ENCODE measurements at places on chromosomes 1 and 21.

DNA sequence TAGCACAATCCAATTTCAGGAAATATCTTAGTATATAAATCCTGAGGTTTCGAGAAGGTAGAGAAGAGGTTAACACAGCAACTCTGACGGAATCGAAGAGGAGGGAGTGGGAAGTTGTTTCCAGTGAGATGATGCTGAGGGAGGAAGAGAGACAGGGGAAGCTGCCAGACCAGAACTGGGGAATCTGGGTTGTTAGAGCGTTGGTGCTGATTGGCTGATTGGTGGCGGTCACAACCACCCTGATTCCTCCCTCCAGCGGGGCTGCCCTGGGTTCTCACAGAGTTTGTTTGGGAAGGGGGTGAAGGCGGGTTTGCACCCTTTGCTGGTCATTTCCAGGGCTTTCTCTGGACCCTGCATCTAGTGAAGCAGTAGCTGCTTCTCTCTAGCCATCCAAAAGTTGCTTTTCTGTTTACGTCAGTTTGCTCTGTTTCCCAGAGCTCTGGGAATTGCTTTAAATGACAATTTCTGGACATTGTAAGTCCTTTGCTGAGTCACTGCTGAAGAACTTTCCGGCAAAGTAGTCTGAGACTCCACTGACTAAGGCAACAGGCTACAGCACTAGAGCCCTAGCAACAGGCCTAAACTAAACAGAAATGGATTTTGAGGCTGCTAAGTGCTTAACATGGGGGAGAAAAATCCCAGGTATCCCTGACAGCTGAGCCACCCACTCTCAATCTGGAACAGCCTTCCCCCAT lies 90.1 kb downstream of the TENT5C start:
- DNase-seq = no peak

DNA sequence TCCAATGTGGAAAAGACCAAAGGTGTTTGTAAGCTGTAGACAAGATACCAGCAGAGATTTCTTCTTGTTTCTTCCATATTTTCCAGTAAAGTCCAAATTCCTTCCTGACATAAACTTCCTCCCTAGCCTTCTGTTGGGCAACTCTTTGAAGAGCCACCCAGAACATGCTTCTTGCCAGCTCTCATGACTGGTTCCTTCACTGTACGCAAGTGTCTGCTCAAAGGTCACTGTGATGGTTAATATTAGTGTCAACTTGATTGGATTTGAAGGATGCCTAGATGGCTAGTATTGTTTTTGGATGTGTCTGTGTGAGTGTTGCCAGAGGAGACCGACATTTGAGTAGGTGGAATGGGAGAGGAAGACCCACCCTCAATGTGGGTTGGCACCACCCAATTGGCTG lies 416.6 kb upstream of the RUNX1 start:
- no peak for DNase-seq

- no peak for DNase-seq
These were observed 201.5 kb downstream of the NTNG1 start for GRCh38 chr1:107342316-107342715.

DNA sequence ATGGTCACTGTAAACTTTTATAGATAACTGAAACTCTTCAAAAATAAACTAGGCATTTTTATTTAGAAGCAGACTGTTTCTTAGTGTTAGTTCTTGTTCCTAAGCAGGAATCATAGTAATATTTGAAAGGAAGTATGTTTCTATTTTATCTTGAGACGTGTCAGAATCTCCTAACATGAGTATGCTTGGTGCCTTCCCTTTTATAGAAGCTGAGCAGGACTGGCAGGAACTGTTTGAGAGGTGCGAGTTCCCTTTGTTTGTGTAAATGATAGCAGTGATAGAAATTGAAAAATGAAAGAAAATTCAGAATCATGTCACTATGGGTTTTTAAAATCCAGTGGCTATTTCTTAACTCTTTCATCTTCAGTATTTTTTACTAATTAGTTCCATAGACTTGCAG lies 56.9 kb downstream of the LRRC8D start:
- no peak for DNase-seq

DNA sequence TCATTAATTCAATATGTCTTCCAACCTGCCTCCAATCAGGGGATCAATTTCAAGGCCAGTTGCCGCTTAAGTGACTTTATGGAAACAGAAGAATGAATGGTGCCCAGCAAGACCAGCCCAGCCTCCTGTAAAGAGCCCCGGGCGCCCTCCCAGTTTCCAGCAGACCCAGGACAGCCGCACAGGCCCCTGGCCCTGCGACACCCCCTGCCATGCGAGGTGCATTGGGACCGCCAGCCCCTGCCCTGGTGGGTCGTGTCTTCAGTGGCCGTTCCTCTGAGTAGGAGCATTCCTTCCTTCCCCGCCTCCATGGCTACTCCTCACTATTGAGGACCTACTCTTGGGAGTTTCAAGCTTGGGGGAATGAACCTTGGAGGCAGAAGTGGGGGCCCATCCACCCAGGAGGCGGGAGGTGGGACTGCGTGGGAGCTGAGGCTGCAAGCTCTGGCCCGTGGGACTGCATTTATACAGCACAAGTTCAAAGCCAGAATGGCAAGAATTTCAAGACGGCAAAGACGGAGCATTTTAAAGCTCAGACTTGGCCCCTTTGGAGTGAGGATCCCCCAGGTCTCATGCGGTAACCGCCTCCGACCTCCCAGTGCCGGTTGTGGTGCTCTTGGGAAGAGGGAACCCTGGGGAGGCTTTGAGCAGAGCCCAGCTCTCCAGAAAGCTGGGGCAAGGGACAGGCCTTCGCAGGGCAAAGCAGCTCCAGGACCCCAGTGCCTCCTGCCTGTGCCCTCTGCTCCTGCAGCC lies 73.1 kb upstream of the ACTRT2 start:
- no peak for DNase-seq

- DNase-seq = no peak
These were observed 803.8 kb downstream of the ADGRL2 start for GRCh38 chr1:82604524-82604923.

- DNase-seq = no peak
These were observed 11.5 kb downstream of the ARHGEF10L start for GRCh38 chr1:17550729-17551584.

GRCh38 chr1:47681735-47682134 lies 243.9 kb downstream of the FOXD2 start:
- DNase-seq = no peak

DNA sequence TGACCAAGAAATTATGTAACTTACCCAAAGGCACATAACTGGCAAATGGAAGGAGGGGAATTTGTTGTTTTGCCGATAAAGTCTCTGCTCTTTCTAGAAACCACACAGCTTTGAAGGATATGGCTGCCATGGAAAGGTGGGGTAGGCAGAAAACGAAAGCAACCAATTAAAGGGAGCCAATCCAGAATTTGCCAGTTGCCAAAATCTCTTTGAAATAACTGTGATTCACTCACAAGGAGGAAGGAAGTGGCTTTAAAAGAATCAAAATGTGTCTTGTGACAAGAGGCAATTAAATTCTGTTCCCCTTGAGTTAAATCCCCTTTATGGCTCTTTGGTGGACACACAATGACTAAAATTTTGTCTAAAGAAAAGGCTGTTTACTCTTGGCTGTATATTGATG lies 61.2 kb upstream of the CCDC190 start:
- no peak for DNase-seq
